ENCODE measurements at places on chromosomes 11 and 22. TPM values are rescaled to one million over a fixed set of nuclear protein-coding genes. Genes with fewer than 3 reads are reported as not detected.

The DTX4 gene
- 3.6 TPM for total RNA-seq

The GLYATL2 gene
- 0.71 TPM for total RNA-seq

The MISFA gene
- total RNA-seq, result 0.71 TPM

The OR52H1 gene
- 0.43 TPM for total RNA-seq

The SEPTIN5 gene
- total RNA-seq, result 22.6 TPM

The MMP3 gene
- total RNA-seq, result 7.5 TPM

The DEUP1 gene
- not detected for total RNA-seq

The DEPDC7 gene
- 7.4 TPM for total RNA-seq

The MN1 gene
- total RNA-seq, result 0.85 TPM

The ABCC8 gene
- total RNA-seq, result not detected

The LIF gene
- 17.3 TPM for total RNA-seq

The SHISAL1 gene
- 17.5 TPM for total RNA-seq

The OR5J2 gene
- total RNA-seq, result not detected

The BATF2 gene
- total RNA-seq, result 0.37 TPM

The PATE4 gene
- total RNA-seq, result not detected

The C2CD3 gene
- total RNA-seq, result 4.1 TPM

The MTA2 gene
- 110 TPM for total RNA-seq

The IGF2 gene
- 1.8 TPM for total RNA-seq

The CARS1 gene
- total RNA-seq, result 80.4 TPM

The RAB6A gene
- total RNA-seq, result 79.5 TPM

The MLC1 gene
- 0.65 TPM for total RNA-seq

The C11orf98 gene
- 43.3 TPM for total RNA-seq

The BIK gene
- not detected for total RNA-seq

The HTR3A gene
- total RNA-seq, result not detected

The CCDC89 gene
- 3.3 TPM for total RNA-seq

The CD3D gene
- total RNA-seq, result not detected

The NOX4 gene
- under 0.01 TPM for total RNA-seq

The LUZP2 gene
- total RNA-seq, result 0.14 TPM

The ARHGEF17 gene
- 25.1 TPM for total RNA-seq

The SLC22A25 gene
- total RNA-seq, result not detected

The PTPRCAP gene
- total RNA-seq, result not detected

The CSRP3 gene
- total RNA-seq, result not detected

The DRD2 gene
- not detected for total RNA-seq

The ARFIP2 gene
- 59.4 TPM for total RNA-seq

The KCNJ5 gene
- total RNA-seq, result under 0.01 TPM

The TEX12 gene
- total RNA-seq, result 0.28 TPM

The BTBD18 gene
- not detected for total RNA-seq

The ARRB1 gene
- 9.1 TPM for total RNA-seq

The PES1 gene
- total RNA-seq, result 96.0 TPM

The MS4A6E gene
- total RNA-seq, result not detected

The LIPT2 gene
- 3.3 TPM for total RNA-seq

The CADM1 gene
- total RNA-seq, result 2.1 TPM

The DDTL gene
- total RNA-seq, result 0.92 TPM

The ANKRD42 gene
- total RNA-seq, result 21.4 TPM

The ACP2 gene
- 13.9 TPM for total RNA-seq

The OR52A1 gene
- total RNA-seq, result not detected

The LMO1 gene
- not detected for total RNA-seq

The MRGPRE gene
- not detected for total RNA-seq

The ATM gene
- 117 TPM for total RNA-seq

The GLYAT gene
- total RNA-seq, result not detected

The KCNJ11 gene
- total RNA-seq, result not detected

The RIMBP3C gene
- 0.14 TPM for total RNA-seq

The C11orf42 gene
- total RNA-seq, result not detected

The MMP12 gene
- 0.28 TPM for total RNA-seq

The SMTNL1 gene
- not detected for total RNA-seq

The SLC1A2 gene
- 6.5 TPM for total RNA-seq

The AQP11 gene
- 2.8 TPM for total RNA-seq
